ENCODE measurements at places on chromosomes 6 and 20. TPM values are rescaled to one million over a fixed set of nuclear protein-coding genes. Genes with fewer than 3 reads are reported as not detected.
A peak's percentile ranks its signal among the peaks of the same experiment; 100 is the strongest.

DNA sequence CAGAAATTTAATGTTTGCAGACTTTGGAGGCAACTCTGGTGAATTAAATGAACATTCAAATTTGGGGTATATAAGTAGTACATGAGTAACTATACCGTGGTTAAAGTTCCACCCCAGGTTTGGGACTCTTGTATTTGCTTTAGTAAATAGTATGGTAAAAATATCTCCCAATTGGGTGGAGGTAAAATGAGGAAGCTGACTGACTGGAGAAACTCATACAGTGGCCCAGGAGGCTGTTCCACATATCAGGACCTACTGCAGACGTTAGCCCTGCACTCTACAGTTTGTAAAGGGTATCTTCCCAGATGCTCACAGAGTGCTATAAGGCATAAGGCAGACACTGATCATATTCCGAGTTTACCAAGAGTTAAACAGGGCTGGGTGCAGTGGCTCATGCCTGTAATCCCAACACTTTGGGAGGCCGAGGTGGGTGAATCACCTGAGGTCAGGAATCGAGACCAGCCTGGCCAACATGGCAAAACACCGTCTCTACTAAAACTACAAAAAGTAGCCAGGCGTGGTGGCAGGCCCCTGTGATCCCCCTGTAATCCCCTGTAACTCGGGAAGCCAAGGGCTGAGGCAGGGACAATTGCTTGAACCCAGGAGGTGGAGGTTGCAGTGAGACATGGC, 53.7 kb downstream of the CPXM1 start:
- DNase-seq = no peak

DNA sequence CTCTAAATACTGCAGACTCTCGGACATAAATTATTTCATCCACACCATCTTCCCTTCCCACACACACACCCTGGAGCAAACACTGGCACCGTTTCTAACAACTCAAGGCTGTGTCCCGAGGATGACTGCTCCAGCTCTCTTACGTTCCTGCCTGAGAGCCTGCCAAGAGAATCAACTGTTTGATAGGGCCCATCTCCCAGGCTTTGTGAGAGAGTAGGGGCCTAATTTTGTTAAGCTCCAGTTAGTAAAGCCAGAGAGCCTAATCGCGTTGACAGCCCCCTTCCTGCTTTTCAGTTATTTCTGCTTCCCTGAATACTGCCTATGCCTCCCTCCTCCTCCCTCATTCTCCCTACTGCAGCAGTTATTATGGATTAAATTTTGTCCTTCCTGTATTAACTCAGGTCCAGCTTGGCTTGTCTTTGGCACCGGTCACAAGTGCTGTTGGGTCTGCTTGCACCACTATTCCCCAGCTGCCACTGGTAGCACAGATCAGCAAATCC, 118.1 kb upstream of the TMEM181 start:
- no peak for DNase-seq

MYLK4 gene
- total RNA-seq = 0.51 TPM

GRCh38 chr6:118580585-118581419, 32.7 kb downstream of the PLN start:
- peak; percentile 85 for DNase-seq

DNA sequence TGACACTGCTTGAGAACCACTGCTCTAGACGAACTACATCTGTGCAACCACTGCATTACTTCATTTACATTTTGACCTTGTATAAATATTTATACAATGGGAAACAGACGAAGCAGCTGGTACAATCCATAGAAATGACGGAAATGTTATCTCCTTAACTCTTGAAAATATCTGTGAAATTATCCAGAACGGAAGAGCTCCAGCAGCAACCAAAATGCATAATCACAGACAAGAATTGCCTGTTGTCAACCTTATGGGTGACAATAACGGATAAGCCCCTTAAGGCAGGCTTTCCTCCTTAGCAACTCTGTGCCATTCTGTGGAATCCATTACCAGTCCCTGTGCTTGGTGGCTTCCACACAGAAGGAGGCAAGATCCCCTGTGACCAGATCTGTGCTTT, 115.4 kb downstream of the DTNBP1 start:
- DNase-seq = peak; percentile 47

DNA sequence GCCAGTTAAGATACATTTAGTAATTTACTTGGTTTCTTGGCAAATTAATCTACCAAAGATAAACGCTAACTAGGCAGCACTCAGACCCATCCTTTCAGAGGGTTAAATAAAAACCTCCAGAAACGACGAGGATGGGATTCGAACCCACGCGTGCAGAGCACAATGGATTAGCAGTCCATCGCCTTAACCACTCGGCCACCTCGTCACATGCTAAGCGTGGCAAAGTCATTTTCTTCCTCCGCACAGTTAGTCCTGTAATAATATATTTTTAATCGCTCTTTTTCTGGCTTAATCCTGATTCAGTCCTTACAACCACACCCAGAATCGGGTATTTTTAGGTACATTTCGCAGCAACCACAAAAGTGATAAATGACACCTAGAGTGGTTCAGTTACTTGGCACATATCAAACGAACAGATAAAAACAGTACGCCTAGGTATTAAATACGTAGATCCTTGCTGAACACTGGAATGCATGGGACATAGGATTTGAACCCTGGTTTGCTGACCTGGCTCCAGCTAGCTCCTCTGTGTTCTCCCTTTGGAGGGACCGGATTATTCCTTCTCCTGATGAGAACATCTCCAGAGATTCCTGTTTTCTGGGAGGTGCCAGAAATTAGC, 71.6 kb downstream of the GPX5 start:
- DNase-seq = peak; percentile 58

ZBTB12 gene
- total RNA-seq = 4.9 TPM

Data from dermis blood vessel endothelial cell (primary cell).